ENCODE measurements at places on chromosomes 3 and 15.
A peak's percentile ranks its signal among the peaks of the same experiment; 100 is the strongest.

- no peak for DNase-seq
Observed at GRCh38 chr15:70327328-70327855, 229.7 kb upstream of the TLE3 start.

- no peak for DNase-seq
Observed at GRCh38 chr3:71896751-71897150, 111.8 kb upstream of the PROK2 start.

- DNase-seq, result no peak
Observed at GRCh38 chr3:51879937-51880336, 4.5 kb upstream of the IQCF5 start.

DNA sequence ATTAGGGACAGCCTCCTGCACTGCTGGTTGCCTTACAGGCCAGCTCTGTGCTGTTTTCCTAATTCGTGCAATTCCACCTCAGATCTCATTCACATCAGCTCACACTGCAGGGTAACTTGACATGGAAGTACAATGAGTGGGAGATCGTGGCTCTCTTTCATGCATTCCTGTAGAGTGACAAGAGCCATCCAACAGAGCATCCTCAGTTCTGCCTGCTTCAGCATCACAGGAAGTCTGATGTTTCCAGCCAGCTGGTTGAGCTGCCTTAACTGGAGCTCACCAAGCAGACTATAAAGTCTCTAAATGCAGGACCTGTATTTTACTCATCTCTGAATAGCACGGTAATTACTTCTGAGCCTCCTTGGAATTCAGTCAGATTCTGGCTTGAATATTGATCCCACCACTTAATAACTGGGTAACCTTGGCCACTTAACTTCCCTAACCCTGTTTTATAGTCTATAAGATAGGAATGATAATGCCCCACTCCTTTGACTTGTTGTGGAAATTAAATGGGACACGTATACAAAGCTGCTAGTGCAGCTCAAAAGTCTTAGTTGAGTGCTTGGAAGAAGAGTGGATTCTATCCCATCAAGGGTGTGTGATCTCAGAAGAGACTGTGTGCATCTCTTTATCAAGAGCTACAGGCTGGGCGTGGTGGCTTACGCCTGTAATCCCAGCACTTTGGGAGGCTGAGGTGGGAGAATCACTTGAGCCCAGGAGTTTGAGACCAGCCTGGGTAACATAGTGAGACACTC, 1.4 kb upstream of the DIS3L start:
- no peak for DNase-seq

- DNase-seq, result no peak
Observed at GRCh38 chr3:171799501-171799900, 10.8 kb downstream of the PLD1 start.

- DNase-seq, result no peak
Observed at GRCh38 chr15:59501597-59501996, 63.6 kb downstream of the FAM81A start.

GRCh38 chr3:1613962-1614361, 484.7 kb upstream of the CNTN4 start:
- DNase-seq, result no peak

DNA sequence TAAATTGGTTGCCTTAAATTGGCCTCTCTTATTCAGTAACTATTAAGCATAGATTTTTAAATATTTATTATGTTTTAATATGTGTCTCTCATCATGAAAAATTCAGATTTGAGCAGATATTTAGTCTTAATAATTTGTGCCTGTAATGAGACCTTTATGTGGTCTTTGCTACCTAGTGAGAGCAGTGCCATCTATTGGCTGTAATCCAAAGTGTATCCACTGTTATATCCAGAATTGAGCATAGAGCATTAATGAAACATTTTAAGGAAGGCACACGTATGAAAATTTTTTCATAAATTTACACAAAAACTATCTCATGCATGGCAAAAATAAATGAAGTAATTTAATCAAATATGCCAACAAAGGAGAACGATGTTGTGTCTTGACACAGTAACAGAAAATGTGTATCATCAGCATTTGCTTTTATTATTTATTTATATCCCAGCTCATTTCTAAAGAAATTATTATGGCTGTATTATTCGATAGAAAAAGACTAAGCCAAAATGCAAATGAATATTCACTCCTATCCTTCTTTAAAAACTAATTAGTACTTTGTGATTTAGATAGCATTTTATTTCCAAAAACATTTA, 203.5 kb downstream of the RSRC1 start:
- peak; percentile 9 for DNase-seq

DNA sequence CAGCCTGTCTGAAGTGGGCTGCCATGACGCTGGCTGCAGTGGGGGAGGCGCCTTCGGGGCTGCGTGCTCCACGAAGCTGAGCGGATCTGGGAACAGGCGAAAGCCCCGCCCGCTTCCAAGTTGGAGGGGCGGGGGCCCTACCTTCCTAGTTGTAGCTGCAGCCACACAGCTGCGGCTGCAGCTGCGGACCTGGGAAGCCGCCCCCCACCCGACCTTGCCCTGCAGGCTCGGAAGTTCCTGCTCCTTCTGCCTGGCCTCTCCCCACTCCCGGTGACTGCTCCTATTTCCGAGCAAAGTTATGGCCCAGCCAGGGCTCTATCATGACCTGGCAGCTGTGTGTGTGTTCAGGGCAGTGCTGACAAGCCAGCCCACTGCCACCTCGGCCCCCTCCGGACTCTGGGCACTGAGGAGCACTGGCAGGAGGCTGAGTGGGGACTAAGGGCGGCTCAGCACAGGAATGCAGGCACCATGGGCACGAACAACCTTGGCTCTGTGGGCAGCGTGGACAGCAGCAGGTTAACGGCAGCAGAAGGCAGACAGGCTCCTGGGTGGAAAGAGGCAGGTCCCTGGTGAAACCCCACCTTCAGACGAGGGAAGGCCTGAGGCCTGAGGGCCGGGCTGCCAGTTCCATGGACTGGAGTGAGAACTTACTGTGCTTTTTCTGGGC, 352.4 kb upstream of the TMCO5A start:
- no peak for DNase-seq

DNA sequence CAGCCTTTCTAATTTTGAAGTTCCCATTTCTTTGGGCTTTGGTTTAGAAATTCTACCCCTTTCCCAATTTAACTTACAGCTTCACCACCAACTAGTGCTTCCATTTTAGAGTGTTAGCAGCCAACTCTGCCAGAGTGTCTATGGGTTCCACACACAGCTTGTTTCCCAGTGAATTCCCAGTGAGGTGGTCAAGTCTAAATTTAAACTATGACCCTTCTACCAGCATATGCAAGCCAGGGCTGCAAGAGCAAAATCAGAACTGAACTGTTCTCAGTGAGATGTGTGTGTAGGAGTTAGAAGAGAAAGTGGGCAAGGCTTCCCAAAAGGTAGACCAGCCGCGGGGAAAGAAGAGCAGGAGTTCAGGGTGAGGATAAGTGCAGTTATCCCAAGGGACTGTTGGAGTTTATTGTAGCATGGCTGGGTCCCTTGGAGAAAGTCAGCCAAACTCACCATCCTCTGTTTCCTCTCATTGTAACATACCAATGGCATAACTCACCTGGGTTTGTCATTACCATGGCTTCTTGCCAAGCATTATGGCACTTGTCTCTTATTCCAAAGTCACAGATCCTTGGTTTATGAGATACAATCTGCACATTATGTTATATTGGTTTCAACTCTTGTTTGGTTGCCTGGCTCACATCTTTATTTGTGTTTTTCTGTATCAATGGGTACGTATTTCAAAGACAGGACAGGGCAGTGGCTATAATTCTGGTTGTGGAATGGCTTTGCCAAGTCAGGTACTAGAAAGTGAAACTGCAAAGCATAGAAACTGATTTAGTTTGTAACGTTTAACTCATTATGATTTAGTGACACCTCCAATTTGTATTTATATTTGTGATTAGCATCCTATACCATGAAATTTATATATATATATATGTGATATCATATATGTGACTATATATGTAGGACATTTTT, 130.2 kb upstream of the UMPS start:
- no peak for DNase-seq

- DNase-seq, result no peak
Observed at GRCh38 chr3:57755368-57755675, 787 bp upstream of the SLMAP start.

DNA sequence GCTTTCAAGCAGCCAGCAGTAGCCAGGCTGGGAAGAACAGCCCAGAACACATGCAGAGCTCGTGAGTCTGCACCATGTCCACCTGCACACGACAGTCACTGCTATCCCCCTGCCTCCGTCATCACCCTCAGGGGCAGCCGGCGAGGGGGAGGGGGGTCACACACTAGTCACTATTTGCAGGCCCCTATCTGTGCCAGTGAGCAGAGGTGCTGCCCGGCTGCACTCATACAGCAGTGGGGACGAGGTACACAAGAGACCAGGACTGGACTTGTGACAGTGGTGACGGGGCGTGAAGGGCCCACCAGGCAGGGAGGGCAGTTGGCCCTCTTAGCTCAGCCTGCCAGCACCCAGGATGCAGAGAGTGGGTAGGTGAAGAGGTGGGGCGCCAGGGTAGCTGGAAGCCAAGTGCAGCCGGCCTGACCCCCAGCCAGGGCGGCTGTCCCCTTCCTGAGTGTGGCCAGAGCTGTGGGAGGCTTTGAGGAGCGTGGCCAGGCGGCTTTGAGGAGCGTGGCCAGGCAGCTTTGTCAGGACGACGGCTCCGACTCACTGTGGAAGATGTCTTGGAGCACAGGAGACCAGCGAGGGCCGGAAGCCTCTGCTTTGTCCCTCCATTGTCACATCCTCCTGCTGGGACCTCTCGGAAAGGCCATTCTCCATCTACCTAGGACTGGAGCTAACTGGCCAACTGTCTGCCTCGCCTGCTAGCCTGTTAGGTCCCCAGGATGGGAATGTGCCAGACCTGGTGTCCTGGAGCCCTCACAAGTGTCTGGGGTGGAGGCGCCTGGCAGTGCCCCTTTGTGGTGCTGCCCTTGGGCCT, 52.1 kb upstream of the FGD5 start:
- DNase-seq, result no peak

DNA sequence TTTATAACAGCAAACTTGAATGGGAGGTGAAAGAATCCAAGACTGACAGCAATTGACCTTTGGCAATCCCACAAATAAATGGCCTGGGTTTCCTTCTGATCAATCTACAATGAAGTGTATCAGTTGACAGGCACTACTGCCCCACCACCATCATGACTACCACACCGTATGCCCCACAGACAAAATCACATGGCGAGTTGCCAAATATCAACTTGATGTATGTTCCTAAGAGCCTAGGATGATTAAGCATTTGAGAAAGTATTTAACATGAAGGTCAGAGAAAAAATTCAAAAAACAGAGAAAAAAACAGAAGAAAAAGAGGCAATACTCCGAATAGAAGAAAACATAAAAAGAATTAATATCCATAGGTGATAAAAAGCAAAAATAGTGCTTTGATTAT, 215.9 kb upstream of the STAC start:
- DNase-seq, result no peak

DNA sequence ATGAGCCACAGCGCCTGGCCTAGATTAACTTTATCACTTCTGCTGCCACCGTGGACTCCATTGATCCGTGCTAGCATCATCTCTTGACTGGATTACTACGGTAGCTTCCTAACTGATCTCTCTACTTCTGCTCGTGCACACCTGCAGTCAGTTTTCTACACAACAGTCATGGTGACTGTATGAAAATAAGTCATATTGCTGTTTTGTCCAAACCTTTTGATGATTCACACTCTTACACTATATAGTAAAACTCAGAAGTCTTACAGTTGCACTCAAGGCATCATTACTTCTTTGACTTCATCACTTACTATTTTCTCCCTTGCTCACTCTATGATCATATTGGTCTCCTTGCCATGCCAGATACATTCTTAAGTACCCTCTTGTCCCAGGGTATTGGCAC, 10.1 kb downstream of the PDCD6IP start:
- DNase-seq, result no peak

- DNase-seq, result peak; percentile 32
Observed at GRCh38 chr15:39669661-39670060, 88.8 kb downstream of the THBS1 start.

- DNase-seq, result no peak
Observed at GRCh38 chr15:62512904-62513303, 347.8 kb upstream of the C2CD4B start.

- DNase-seq, result no peak
Observed at GRCh38 chr15:93180128-93180527, 91.1 kb upstream of the RGMA start.

DNA sequence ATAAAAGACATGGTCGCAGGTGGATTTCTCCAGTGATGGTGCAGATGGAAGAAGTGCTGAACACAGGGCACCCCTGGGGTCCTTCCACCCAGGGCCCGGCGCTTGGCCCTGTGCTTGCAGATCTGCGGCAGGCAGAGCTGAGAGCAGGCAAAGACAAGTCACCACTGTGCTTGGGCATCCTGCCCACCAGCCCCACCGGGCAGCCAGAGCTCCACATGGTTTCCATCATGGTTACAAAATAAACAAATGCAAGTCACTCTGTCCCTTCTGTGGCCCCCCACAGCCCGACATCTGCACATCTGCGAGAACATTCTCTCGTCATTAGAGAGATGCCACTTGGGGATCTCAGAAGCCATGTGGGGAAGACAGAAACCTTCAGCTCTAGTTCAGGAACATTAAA, 37.6 kb upstream of the SFMBT1 start:
- no peak for DNase-seq

GRCh38 chr3:190862209-190863118, at the start of gene GMNC:
TSS of gene GMNC (minus strand) at chr3:190862694. CDS start at chr3:190862615, 79 bp downstream.
- no peak for DNase-seq

DNA sequence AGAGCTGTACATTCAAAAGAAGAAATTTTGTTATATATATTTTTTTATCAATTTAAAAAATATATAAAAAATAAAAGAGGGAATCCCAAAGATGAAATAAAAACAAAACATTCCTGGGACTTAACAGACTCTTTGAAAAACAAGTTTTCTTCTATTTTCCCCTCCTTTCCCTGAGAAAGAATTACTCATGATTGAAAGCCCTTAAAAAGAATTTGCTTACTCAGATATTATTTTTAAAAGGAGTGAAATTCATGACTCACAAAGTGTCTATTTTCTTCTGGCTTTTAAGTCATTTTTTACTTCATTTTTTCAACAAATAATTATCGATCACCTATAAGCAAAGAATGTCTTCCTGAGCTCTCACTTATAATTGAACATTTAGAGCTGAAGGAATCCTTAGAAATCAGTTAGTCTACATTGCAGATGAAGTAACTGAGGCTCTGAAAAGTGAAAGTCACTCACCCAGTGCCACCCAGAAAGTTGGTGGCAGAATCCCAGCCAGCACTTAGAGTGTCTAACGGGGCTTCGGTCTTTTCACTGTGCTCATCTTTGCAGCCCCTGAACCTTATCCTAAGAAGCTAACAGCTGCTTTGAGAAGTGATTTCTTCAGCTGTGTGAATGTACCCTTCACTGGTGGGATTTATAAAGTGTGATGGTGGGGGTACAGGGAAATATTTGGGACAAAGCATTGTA, 42.5 kb upstream of the NUDT16 start:
- DNase-seq, result no peak

- DNase-seq, result no peak
Observed at GRCh38 chr3:139755551-139755950, 77.8 kb upstream of the NMNAT3 start.

DNA sequence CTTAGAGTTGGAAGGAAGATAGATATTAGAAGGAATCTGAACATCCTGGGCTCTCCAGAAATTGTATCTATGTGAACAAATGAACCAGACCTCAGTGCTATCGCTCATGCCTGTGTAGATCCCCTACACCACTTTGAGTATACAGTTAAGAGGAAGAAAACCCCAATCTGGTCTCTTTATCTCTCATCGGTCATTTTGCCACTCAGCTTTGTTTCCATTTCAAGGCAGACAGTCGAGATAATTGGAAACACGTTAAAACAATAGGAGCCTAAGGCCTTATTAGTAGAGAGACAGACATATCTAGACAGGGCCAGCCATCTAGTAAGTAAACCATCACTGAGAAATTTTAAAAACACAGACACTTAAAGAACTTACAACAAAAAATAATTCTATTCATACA, 101.6 kb downstream of the MYLK start:
- no peak for DNase-seq

Data from DMS79 (cell line).